Dorsolateral prefrontal cortex (tissue), 122 donors: ENCODE measurements at places on chromosomes 11 and 22.
A peak's percentile ranks its signal among the peaks of the same experiment; 100 is the strongest.

GRCh38 chr22:37045958-37046357 is 5.6 kb upstream of the KCTD17 start:
- no peak for DNase-seq

- DNase-seq, result peak; percentile 67
Observed at GRCh38 chr22:45072322-45072903, 62.6 kb upstream of the PHF21B start.

DNA sequence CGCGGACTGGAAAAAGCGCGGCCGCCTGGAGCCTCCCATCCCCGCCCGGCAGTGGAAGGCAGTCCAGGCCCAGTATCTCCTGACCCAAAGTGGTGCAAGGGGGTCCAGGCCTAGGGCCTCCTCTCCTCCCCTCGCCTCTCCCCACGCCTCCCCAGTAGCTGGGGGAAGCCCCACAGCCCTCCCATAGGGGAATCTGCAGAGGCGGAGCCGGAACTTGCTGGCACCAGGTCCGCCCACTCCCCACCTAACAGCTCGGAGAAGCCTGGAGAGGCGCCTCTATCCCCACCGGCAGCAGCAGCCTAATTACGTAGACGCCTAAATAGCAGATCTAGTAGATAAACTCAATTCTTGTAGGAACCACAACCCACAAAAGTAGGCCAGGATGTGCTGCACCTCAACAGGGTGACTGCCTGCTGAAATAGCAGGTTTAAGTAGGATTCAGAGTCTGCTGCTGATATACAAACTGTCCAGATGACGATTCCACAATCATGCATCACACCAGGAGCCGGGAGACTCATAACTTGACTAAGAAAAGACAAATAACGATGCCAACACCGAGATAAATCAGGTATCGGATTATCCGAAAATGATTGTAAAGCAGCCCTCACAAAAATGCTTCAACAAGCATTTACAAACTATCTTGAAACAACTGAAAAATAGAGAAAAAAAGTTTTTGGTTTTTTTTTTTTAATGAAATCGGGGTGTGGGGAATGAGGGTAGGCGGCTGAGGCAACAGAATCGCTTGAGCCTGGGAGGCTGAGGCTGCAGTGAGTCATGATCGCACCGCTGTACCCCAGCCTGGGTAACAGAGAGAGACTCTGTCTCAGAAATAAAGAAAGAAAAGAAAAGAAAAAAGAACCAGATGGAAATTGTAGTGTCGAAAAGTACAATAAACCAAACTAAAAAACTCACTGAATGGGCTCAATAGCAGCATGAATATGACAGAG is 11.4 kb upstream of the BRD1 start:
- no peak for DNase-seq

DNA sequence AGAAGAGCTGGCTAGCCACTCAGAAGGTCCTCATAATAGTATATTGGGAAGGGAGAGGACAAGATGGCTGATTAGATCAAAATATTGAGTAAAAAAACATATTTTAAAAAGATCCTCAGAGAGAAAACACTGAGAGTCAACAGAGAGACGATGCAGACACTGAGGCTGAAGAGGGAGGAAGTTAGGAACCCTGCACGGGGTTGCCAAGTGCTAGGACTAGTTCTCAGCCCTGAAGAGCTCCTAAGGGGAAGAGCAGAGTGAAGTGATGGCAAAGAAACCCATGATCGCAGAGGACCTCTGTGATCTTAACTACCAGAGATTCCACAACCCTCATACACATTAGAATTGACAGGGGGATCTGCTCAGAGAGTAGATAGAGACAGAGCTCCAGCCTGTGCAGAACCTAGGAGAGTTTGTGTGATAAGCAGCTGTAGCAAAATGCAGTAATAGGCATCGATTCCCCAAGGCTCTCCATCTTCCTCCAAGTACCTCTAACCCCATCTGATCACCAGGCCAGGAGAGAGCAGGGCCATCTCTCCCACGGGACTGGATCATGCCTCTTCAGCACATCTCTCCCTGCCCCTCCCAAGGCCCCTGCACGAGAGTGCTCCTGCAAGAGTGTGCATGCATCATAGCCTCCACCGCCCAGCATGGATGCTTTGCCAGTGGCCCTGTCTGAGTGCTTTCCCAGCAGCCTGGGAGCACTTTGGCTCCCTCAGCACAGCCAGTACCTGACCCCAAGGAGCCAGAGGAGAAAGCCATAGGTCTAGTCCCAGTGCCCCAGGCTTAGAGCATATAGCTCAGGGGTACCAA is 41.2 kb upstream of the ARL14EP start:
- DNase-seq, result no peak

DNA sequence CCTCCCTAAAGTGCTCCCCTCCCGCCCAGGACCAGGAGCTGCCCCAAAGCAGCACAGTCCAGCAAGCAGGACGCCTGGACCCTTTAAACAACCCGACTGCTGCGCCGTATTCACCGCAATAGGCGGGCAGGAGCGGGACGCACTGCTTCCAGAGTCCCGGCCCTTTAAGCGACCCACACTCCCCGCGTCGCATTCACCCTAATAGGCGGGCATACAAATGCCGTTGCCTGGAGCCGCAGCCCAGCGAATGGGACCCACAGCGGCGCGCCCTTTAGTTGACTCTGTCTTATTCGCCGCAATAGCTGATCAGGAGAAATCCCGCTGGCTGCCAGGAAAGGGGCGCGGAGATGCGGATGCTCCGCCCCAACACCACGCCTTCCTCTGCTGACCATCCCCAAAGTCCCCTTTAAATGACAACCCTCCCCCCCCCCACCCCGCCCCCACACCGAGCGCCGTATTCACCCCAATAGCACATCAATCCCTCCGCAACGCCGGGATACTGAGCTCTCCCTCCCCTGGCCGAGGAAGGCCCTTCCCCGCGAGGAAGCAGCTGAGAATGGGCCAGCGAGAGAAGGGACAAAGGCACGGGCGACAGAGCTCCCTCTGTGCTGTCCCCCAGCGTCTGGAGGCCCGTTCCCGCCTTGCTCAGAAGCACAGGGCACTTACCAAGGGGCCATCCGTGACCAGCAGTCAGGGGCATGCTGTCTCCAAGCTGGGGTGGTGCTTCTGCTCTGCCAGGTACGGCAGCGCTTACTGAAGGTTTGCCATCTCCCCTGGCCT is 4.7 kb downstream of the OSBPL5 start:
- peak; percentile 94 for DNase-seq

- DNase-seq, result no peak
Observed at GRCh38 chr22:19203834-19204233, 25.3 kb upstream of the SLC25A1 start.

DNA sequence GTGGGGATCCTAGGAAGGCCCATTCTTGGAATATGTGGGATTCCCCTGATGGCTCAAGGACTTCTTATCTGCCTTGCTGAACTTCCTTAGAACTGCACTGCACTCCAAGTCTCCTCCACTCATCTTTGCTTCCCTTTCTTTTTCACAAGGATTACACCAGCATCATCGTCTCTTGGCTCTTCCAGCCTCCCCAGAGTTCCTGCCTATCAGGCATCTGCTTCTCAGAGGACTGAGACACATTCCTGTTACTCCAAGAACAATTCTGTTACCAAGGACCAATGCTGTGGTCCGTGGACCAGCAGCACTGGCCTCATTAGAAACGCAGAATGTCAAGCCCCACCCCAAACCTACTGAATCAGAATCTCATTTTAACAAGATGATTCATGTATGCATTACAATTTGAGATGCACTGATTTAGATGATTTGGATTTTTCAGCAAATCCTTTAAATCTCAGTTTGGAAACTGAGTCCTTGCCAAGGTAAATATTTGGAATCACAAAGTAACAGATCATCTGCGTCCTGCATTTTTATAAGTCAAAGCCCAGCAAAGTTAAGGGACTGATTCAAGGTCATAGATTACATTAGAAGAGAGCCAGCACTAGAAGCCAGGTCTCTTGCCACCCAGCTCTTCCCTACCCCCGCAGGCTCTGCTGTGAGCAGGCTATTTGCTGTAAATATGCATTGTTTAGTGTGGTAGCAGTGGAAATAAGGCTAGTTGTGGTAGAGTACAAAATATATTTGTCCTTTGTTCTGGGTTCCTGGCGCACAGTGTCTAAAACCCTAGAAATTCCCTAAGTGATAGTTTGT is 110.9 kb downstream of the SWAP70 start:
- no peak for DNase-seq

- DNase-seq, result no peak
Observed at GRCh38 chr11:108199446-108200321, 22.8 kb downstream of the NPAT start.

DNA sequence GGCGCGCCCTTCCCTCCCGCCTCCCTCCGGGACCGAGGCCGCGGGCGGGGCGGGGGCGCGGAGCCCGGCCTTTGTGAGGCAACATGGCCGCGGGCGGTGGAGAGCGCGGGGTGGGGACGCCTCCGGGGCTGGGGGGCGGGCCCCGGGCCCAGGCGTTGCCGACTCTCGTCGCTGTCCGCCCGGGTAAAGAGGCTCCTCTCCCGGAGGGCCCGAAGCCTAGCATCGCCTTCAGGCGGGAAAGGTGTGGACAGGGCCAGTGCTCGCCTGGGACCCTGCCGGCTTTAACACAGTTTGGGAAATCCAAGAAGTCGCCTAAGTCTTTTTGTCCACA is 369 bp downstream of the DGCR8 start:
- peak; percentile 20 for DNase-seq

GRCh38 chr11:28621753-28622152 is 513.6 kb downstream of the METTL15 start:
- DNase-seq, result peak; percentile 20

DNA sequence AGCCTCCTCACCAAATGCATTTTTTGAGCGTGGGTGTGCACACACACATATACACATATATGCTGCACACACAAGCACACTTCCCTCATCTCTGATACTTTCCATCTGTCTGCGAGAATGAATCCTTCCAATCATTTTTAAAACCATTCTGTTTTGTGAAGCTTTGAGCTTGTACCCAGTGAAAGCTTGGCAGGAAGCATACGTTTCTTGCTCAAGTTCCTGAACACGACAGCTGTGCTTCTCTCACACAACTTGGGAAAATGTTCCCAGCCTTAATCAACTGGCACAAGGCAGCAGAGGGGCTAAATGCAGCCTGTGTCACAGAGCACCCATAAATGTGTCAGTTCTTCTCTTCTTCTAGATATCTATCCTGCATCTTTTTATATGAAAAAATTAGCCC is 524.0 kb upstream of the KIRREL3 start:
- DNase-seq, result peak; percentile 36

DNA sequence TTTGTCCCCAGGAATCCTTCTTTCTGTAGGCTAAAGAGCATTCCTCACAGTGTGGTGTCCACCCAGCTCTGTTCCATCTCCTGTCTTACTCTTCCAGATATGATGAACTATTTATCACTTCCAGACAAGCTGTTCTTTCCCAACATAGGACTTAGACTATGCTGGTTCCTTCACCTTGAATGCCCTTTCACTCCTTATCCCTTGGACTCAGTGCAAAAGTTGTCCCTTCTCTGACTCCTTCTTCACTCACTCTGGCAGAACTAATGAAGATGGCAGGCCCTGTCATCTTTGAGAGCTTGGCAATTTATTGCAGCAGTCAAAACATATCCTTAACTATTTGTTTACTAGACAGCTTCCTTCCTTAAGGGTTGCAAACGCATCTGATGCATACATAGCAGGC is 3.5 kb upstream of the OSBP2 start:
- DNase-seq, result no peak

- DNase-seq, result no peak
Observed at GRCh38 chr11:85590848-85591483, 36.2 kb downstream of the DLG2 start.

DNA sequence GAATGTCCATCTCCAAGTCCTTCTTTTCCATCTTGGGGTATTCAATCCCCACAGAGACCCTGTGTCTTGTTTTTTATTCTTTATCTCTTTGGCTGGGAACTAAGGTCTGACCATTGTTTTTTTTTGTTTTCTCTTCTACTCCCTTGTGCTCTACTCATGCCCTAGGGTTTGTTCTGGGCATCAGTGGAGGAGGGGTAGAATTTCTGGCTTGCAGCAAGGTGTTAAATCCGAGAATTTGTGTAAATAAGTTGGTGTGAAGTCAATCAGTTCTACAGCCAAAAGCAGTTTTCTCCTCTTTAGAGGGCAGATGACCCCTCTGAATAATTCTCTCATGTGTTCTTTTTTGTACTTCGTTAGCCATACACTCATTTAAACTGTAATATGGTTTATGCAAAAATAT is 10.7 kb downstream of the CECR2 start:
- DNase-seq, result no peak
